ENCODE measurements at places on chromosomes 2 and 18. TPM values are rescaled to one million over a fixed set of nuclear protein-coding genes. Genes with fewer than 3 reads are reported as not detected.

G6PC2 gene
- not detected for total RNA-seq

GRCh38 chr2:205988274-205988673, 97.7 kb downstream of the INO80D start:
- H3K27me3 ChIP-seq = no peaks in the 10 kb centered on the region
- H3K4me1 ChIP-seq = no peaks in the 10 kb centered on the region
- H3K36me3 ChIP-seq = peaks cover 22% of the 10 kb centered on the region
- no peak overlapping the region for H3K27ac ChIP-seq
- DNase-seq = no peak
- no peak overlapping the region for H3K4me3 ChIP-seq

DNA sequence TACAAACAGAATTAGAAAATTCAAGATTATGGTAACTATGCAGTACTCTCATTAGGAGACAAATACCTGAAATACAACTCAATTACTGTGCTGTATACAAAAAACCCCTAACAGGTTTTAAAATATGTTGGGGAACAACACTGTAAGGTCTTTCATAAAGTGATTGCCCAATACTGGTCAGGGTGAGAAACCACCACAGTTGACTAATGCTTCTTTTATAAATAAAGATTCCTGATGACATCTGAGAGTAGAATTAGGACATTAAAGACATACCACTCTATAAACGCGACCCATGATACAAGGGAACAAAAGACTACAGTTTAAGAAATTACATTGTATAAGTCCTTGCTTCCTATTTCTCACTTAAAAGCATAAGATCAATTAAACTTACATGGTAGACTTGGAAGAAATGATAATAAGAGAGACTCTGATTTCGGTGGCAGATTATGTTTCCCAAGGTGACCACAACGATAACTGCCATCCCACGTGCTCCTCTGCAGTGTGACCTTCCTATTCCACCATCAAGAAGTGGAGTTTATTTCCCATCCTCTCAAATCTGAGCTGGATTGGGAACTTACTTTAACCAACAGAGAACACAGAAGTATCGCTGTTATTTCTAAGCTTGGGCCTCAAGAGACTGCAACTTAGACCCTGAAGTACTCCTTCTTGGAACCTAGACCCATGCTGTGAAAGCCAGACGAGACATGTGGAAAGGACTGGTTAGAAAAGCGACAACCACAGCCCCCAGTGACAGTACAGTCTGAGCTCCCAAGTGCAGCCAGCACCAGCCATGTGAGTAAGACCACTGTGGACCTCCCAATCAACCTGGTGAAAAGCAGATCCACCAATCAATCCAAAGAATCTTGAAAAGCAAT, 52.3 kb downstream of the ZNF521 start:
- H3K36me3 ChIP-seq = no peaks in the 10 kb centered on the region
- H3K4me1 ChIP-seq = no peaks in the 10 kb centered on the region
- H3K27ac ChIP-seq = no peak overlapping the region
- H3K27me3 ChIP-seq = no peaks in the 10 kb centered on the region
- H3K4me3 ChIP-seq = no peak overlapping the region

DNA sequence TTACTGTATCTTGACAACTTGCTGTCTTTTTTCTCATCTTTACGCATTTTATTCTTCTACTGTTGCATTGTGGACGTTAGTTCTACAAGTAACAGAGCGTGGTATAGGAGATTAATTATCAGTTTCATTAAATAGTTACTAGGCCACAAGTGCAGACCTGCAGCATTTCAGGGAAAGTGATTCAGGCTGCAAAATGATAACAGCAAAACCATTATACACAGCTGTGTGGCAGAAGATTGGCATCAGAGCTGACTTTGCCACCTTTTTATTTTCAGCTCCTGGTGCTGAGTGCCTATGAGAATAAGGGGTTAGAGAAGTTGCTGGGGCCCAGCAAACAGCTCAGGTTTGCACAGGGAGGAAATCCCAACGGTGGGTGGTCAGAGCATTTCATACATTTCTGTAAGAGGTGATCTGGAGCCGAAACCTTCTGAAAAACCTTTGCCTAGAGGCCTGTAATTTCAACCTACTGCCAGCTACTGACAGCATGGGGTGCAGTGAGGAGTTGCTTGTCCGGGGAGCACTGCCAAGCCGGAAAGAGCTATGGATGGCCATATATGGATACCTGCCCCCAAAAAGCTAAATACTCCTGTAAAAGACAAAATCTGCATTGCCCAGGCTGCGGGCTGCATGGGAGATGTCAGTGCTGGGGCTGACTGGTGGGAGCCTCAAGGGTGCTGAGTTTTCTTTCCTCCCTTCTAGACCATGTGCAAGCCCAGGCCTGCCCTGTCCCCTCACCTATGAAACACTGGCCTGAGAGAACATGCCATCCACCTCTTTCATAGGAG, 2.7 kb upstream of the CCBE1 start:
- peak overlapping the region; percentile 98 for H3K27ac ChIP-seq
- H3K4me3 ChIP-seq = peak overlapping the region; percentile 53
- peak; percentile 62 for DNase-seq
- peaks cover 43% of the 10 kb centered on the region for H3K4me1 ChIP-seq
- no peaks in the 10 kb centered on the region for H3K36me3 ChIP-seq

DNA sequence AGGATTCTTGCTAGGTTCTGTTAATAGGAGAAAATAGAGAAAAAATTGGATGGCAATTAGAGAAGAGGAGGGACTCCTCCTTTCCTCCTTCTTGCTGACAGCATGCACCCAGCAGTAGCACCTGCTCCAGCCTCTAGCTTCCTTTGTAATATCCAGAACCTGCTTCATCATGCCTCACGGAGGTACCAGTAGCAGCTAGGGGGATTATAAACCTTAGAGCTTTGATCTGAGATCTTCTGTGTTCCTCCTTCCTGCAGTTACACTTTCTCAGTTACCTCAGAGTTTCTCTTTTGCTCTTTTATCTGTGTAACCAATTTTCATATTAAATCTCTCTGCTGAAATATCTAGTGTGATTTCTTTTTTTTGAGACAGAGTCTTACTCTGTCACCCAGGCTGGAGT, 16.6 kb downstream of the DPP4 start:
- no peak overlapping the region for H3K27ac ChIP-seq
- H3K36me3 ChIP-seq = no peaks in the 10 kb centered on the region
- peaks cover 12% of the 10 kb centered on the region for H3K4me1 ChIP-seq
- DNase-seq = no peak
- no peaks in the 10 kb centered on the region for H3K27me3 ChIP-seq

DNA sequence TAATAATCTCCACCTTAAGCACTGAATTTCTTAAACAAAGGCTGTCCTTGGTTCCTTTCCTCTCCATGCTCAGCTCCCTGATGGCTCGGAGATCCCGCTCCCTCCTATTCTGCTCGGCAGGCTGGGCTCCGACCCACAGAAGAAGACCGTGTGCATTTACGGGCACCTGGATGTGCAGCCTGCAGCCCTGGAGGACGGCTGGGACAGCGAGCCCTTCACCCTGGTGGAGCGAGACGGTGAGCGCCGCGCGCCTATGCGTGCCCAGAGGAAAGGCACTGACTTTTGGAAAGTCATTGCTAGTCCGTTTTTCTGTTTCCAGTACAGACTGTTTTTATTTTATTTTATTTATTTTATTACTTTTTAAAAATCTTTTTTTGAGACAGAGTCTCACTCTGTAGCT, 9.6 kb downstream of the CNDP2 start:
- peaks cover 87% of the 10 kb centered on the region for H3K36me3 ChIP-seq
- no peak overlapping the region for H3K27ac ChIP-seq
- no peaks in the 10 kb centered on the region for H3K27me3 ChIP-seq
- DNase-seq = no peak

- peaks cover 6% of the 10 kb centered on the region for H3K4me1 ChIP-seq
- peaks cover 17% of the 10 kb centered on the region for H3K27me3 ChIP-seq
- H3K4me3 ChIP-seq = no peak overlapping the region
- DNase-seq = no peak
These were observed 86.1 kb downstream of the TNS1 start for GRCh38 chr2:217916504-217917254.

DSC3 gene
- 60.8 TPM for total RNA-seq

CTNNA2 gene
- not detected for total RNA-seq

- no peaks in the 10 kb centered on the region for H3K4me1 ChIP-seq
- no peak for DNase-seq
- H3K27ac ChIP-seq = no peak overlapping the region
- no peak overlapping the region for H3K4me3 ChIP-seq
- no peaks in the 10 kb centered on the region for H3K27me3 ChIP-seq
These were observed 80.3 kb downstream of the THNSL2 start for GRCh38 chr2:88250404-88250803.

PLB1 gene
- total RNA-seq = 0.91 TPM

DNA sequence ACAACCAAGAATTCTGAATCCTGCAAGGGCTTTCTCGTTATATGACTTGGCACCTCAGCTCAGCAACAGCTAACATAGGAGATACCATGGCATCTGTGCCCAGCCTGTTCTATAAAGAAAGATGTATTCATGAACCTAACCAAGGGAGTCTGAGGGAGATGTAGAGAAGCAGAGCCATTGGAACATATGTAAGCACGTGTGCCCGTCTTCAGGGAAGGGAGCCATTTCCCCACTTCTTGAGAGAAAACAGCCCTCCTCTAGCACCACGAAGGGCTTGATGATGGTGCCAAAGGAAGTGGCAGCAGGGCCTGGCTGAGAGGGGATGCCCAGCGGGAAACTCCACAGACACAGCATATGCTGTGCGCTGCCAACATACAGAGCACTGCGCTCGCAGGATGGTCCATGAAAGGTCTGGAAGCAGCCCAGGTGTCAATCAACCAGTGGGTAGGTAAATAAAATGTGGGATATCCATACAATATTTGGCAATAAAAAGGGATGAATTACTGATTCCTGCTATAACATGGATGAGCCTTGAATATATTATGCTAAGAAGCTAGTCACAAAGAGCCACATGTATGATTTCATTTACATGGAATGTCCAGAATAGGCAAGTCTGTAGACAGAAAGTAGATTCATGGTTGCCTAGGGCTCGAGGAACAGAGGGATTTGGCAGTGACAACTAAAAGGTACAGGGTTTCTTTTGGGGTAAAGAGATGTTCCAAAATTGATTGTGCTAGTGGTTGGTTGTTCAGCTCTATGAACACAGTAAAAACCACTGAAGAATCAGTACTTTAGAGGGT, 16.1 kb downstream of the TMEM247 start:
- no peak overlapping the region for H3K27ac ChIP-seq
- no peaks in the 10 kb centered on the region for H3K36me3 ChIP-seq
- peaks cover 12% of the 10 kb centered on the region for H3K4me1 ChIP-seq
- DNase-seq = no peak
- H3K27me3 ChIP-seq = no peaks in the 10 kb centered on the region

DNA sequence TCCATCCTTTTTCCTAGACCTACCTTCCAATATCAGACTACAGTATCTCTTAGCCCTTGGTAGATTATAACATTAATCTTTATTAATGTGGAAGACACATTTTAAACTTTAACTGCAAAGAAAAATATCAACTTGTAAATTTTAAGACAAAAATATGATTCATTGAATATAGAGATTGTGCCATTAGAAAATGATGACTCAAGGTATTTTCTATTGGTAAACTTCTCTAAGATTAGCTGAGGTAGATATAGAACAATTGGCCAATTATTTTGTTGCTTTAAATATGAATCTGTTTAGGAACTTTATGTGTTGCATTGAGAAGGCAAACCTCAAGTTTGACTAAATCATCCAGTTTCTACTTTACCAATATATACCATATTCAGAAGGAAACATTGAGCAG, 604.7 kb downstream of the CBLN2 start:
- no peaks in the 10 kb centered on the region for H3K27me3 ChIP-seq
- DNase-seq = no peak
- no peak overlapping the region for H3K27ac ChIP-seq

DNA sequence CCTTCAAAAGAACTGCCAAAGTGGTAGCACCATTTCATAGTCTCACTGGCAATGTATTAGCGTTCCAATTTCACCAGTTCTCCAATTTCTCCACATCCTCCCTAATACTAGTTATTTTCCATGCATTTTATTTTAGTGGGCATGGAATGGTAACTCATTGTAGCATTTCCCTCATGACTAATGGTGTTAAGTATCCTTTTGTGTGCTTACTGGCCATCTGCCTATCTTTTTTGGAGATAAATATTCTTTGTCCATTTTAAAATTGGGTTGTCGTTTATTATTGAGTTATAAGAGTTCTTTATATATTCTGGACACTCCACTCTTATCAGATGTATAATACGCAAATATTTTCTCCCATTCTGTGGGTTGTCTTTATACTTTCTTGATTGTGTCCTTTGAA, 107.1 kb downstream of the THADA start:
- H3K4me1 ChIP-seq = peaks cover 22% of the 10 kb centered on the region
- H3K27me3 ChIP-seq = no peaks in the 10 kb centered on the region

DNA sequence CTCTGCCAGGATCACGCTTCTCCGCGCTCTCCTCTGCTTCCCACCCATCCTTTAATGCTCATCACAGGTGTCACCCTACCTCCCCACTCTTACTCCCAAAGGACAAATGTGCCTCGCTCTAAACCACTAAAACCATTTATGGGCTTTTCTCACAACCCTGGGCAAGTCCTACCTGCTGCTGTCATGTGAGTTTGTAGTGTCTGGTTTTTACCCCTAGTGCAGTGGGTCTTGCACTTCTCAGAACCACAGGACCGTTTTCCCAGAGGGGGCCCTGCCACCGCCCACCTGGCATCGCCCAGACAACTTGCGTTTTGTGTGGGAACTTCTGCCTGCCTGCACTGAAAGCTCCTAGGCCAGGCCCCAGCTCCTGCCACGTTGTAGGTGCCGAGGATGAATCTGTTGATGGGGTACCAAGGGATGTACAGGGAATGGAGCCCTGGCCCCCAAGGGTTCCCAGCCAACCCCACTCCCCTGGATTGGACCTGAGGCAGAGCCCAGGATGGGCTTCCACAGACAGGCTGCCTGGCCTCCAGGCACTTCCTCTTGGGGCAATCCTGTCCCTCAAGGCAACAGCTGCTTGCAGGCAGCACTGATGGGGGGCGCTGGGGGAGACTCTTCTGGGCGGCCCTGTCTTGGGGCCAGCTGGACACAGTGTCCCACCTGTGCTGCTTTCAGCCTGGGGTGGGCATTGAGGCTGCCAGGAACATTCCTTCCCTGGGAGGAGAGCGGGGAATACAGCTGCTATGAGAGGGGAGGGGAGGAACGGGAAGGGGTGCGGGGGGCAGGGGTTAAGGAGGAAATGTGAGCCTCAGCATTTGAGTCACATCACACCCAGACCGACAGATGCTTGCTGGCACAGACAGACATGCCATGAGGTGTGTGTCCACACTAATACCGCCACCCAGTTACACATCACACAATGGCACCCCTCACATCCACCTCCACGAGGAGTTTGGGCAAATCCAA, 176.3 kb downstream of the ZFP36L2 start:
- peaks cover 60% of the 10 kb centered on the region for H3K4me1 ChIP-seq
- H3K27ac ChIP-seq = peak overlapping the region; percentile 93
- no peaks in the 10 kb centered on the region for H3K27me3 ChIP-seq
- peak; percentile 48 for DNase-seq
- peak overlapping the region; percentile 35 for H3K4me3 ChIP-seq
- no peaks in the 10 kb centered on the region for H3K36me3 ChIP-seq

DNA sequence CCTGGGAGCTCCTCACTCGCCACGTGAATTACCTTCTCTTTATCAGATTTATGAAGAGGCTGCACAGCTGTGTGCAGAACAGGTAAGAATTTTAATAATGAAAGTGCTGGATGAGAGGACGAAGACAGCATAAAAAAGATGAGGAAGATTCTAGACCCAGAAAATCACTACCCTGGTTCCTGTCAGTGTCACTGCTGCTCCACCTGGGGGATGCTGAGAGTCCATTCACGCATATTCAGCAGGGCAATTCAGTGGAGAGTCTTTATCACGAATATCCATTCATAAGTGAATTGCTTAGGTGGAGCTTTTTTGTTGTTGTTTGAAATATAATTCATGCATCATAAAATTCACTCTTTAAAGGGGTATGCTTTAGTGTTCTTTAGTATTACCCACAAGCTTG, 52.0 kb downstream of the MRPL33 start:
- H3K27ac ChIP-seq = no peak overlapping the region
- H3K4me1 ChIP-seq = no peaks in the 10 kb centered on the region
- no peaks in the 10 kb centered on the region for H3K27me3 ChIP-seq
- no peak for DNase-seq
- H3K36me3 ChIP-seq = peaks cover 3% of the 10 kb centered on the region
